ENCODE measurements at places on chromosomes 2 and 18.

DNA sequence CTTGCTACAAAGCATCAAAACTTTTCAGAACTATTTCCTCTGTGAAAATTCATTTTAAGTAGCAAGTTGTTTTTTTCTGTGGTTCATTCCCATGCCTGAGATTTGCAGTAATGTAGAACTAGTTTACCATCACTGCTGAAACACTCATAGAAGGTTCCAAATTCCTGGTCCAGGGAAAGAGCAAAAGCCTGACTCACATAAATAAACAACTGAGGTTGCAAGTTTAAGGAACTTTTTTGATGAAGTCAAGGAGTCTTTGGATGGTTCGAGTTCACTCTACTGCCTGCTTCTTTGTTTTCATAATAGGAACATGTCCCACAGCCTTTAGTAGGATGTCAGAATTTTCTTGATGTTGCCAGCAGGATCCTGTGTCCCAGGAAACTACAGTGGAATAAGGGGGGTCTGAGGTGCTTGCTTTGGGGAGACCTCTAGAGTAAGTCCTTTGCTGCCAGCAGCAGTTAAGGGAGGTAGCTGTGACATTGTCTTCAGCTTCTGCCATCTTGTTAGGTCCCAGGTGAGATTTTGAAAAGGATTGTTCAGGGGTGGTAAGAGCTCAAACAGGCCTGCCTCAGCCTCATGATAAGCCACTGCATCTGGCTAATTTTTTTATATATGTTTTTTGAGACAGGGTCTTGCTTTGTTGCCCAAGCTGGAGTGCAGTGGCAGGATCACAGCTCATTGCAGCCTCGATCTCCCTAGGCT is 43.9 kb downstream of the ACSL3 start:
- no peak for DNase-seq

DNA sequence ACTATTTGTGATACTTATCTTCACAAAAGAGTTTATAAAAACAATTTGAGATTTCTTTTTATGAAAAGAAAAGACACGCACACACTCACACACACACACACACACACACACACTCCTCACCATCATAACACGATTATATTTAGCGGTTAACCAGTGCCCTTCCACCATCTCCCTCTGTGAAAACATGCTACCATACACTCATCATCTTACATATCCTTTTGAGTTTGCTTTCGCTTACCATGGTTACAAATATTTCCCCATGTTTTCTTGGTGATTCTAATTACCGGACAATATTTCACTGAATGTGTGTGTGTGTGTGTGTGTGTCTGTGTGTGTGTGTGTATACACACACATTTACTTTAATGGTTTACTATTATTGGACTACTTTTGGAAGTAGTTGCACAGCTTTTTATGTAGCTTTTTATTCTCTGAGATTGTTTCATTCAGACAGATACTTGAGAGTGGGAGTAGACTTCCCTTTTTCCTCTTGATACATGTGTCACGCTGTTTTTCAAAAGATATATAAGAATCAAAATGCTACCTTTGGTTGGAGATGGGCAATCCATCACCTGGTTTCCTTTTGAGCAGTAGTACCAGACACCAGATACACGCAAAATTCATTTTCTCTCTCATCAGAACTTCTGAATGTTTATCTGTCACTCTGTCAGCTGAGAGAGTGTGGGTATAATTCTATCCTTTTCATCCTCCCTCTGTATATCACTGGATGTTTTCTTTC is 138.1 kb downstream of the SETBP1 start:
- no peak for DNase-seq

DNA sequence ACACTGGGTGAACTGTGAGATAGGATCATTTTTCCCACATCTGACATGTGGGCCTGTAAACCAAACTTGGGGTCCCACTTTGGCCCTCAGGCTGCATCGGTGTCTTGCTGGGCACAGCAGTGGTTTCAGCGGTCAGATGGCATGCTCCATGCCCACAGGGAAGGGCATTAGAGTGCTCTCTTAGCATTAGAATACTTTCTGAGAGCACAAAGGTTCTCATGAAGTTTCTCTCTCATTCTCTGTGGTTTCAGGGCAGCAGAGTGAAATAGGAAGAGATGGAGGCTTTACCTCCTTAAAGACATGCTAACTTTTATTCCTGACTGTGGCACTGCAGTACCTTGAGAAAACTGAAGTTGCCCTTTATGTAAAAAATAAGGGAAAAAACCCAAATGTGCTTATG is 36.6 kb upstream of the GATA6 start:
- no peak for DNase-seq

- DNase-seq, result no peak
Observed at GRCh38 chr2:233164128-233164635, 87.3 kb upstream of the ATG16L1 start.

DNA sequence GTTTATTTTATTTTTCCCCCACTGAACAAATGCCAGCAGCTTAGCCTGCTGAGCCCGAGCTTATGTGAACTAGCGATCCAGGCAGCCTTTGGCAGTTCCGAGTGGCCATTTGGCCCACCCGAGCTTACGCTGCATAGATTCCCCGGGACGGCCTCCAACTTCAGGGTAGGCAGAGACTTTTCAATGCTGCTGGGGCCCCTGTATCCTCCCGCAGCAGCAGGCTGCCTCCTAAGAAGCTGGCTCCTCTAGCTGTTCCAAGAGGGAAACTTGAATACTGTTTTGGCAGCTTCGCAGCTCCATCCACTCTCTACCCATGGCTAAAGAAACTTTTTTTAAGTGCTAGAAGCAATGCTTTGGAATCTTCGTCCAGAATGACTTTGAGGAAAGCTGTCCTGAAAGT is 295.2 kb downstream of the SS18 start:
- DNase-seq, result no peak

- DNase-seq, result no peak
Observed at GRCh38 chr18:63004466-63005089, 289.2 kb downstream of the PHLPP1 start.

DNA sequence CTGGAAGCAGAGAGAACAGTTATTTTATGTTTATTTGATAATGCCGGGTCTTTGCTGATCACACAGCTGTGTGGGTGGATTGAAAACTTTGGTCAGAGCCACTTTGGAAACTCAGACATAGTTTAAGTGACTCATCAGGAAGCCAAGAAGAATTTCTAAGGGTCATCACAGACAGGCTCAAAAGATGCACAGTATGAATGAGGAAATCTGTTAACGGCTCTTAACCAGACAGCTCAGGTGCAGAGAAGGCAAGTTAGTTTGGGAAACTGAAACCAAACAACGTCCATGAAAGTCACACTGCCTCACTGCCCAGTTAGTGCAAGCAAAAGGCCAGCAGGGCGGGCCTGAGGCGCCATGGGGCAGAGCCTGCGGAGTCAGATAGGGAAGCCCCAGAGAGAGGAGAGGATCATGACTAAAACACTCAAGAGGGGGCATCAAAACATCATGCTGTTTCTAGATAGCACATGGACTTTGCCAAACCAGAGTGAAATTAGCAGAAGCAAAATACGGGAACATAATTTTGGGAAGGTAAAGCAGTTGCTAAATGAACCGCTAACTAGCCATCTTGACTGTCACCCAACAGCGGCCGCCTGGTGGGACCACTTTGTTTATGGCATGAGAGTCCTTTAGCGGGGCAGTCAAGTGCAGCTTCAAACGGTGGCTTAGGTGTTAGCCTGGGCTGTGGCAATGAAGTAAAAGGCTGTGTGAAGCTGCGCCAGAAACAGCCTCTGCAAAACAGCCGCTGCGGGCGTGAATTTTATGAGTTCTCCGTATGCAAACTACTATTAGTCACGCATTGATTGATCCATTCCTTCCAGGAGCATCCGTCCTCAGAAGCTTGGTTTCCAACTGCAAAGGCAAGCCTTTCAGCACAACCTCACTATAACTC is 101.2 kb downstream of the KCTD18 start:
- DNase-seq, result no peak

- no peak for DNase-seq
Observed at GRCh38 chr2:166792808-166793207, 95.5 kb upstream of the XIRP2 start.

GRCh38 chr2:232146294-232146693 is 184.8 kb downstream of the DIS3L2 start:
- DNase-seq, result no peak

GRCh38 chr2:45340318-45340717 is 270.7 kb downstream of the SRBD1 start:
- no peak for DNase-seq

DNA sequence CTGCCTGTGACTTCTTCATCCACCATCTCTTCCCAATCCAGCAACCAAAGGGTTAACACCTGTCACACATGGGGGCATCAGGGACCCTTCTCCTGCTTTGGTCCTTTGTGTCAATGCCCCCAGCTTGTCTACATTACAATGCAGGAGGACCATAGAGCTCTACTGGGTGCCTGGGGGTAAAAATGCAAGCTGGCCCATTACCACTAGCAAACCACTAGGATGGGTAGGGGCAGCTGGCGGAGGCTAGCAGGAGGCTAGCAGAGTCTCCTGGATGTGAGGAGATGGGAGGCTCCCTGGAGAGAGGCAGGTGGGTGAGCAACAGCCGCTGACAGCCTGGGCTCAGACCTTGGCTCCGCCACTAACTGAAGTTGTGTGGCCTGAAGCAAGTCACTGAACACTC is 153.4 kb upstream of the SKOR2 start:
- no peak for DNase-seq

DNA sequence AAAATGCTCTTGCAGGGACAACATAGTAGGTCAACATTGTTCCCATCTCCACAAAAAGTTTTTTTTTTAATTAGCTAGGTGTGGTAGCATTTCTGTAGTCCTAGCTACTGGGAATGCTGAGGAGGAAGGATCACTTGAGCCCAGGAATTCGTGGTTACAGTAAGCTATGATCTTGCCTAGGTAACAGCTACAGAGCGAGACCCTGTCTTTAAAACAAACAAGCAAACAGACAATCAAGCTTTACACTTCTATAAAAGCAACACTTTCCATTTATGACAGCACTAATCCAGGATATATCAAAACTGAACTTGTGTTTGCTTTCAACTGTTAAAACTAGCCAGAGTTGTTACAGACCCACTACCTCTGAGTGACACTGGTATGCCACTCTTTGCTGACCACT is 12.0 kb downstream of the UGT1A3 start:
- DNase-seq, result no peak

- DNase-seq, result no peak
Observed at GRCh38 chr2:14615121-14615520, 17.4 kb upstream of the LRATD1 start.

- no peak for DNase-seq
Observed at GRCh38 chr2:23772056-23772455, 154.9 kb downstream of the ATAD2B start.

GRCh38 chr18:23857756-23858155 is 156.8 kb upstream of the TTC39C start:
- no peak for DNase-seq

GRCh38 chr2:179031731-179032408 is 18.1 kb downstream of the CCDC141 start:
- no peak for DNase-seq

DNA sequence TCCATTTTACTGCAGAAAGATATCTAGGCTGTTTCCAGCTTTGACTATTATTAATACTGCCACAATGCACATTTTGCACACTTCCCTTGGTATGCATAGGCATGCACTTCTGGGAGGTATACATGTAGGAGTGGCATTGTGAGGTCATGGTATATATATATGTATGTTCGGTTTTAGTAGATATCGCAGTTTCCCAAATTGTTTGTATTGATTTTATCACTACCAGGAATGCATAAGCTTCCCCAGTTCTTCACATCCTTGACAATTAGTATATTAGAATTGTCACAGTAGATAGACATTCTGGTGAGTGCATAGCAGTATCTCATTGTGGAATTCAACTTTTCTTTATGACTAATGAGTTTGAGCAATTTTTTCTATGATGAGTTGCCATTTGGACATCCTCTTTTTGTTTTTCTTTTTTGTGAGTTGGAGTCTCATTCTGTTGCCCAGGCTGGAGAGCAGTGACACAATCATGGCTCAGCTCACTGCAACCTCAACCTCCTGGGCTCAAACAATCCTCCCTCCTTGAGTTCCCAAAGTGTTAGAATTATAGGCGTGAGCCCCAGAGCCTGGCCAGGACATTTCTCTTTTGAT is 4.2 kb upstream of the GRB14 start:
- DNase-seq, result no peak

DNA sequence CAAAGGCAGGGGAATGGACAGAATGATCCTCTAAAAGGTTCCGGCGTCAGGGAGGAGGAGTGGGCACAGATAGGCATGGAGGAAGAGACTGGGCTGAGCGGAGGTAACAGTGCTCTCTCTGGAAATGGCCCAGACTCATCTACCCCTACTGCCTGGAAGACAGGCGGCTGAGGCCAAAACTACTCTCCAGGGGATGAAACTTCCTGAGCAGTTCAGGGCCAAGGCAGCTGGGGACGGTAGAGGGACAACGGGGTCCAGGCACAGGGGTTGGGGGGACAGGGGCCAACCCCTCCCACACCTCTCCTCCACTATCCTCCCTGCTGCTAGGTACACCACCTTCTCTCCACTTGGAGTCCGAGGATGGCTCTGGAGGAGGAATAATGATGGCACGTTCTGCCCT is 94.3 kb downstream of the TNS1 start:
- DNase-seq, result no peak

DNA sequence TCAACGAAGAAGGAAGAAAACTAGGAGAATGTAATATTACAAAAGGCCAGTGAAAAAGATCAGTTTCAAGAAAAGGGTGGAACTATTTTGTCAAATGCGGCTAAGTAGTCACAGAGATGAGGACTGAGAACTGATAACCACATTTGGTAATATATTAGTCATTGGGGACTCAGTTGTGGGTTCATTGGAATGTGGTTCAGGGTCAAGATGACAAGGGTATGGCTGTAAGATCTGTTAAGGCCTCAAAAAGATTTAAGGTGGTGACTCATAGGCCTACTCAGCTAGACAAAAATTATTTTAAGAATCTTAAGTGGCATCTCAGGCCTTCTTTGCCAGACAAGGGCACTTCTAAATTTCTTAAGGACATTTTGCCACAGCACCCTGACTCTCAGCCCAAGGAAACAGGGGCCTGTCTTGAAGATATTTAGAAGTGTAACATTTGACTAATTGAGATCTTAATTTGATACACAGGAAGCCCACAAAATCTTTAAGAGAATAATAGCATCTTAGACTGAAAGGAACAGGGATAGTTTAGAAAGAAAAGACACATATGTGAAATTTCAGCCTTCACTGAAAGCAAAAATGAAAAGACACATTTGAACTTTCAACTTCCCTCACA is 81.3 kb downstream of the STRADB start:
- DNase-seq, result no peak

DNA sequence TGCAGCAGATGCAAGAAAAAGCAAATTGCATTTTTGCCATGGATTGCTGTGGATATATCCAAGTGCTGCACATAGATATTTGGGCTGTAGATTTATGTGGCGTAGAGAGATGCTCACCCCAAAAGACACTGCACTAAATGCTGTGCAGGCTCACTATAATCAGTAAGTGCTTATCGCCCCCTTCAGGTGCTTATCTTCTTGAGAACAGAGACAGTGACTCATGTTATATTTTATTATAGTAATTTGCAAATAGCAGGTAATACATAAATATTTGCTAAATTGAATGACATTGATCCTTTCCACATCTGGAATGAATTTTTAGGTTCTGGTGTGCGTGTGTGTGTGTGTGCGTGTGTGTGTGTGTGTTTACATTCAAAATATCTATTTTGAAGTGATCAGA is 36.8 kb upstream of the PLEKHM3 start:
- no peak for DNase-seq
